ENCODE measurements at places on chromosomes 1 and 21. TPM values are rescaled to one million over a fixed set of nuclear protein-coding genes. Genes with fewer than 3 reads are reported as not detected.

DNA sequence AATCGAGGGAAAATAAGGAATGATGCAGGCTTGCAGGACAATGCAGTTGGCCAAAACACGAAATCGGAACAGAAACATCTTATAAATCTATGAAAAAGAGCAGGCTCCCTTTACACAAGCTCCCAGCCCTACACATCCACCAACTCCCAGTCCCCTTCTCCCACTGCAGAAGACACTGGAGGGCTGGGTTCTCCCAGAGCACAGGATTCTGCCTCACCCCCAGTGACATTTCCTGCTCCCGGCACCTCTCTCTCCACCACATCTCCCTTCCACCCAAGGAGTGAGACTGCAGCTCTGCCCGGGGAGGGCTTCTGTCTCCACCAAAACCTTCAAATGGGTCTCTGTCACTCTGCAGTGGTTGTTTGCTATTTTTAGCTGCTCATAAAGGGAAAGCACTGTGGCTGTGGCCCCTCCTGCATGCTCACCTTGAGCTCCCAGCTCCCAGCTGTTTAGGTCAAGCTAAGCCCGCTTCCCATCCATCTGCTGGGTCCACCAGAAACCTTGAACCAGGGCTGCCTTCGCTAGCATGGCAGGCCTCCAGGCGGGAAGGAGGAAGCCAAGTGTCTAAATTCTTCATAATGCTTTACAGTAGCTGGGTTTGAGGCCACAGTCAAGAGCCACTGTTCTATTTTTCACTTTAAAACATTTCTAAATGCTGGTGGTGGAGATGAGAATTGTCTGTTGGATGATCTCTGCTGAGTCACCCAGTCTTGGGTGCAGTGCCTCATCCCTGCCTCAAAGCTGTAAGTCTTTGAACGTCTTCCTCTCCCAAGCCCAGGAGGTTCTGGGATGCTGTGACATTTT lies 3.3 kb upstream of the C2CD2 start:
- DNase-seq, result peak; percentile 47

DNA sequence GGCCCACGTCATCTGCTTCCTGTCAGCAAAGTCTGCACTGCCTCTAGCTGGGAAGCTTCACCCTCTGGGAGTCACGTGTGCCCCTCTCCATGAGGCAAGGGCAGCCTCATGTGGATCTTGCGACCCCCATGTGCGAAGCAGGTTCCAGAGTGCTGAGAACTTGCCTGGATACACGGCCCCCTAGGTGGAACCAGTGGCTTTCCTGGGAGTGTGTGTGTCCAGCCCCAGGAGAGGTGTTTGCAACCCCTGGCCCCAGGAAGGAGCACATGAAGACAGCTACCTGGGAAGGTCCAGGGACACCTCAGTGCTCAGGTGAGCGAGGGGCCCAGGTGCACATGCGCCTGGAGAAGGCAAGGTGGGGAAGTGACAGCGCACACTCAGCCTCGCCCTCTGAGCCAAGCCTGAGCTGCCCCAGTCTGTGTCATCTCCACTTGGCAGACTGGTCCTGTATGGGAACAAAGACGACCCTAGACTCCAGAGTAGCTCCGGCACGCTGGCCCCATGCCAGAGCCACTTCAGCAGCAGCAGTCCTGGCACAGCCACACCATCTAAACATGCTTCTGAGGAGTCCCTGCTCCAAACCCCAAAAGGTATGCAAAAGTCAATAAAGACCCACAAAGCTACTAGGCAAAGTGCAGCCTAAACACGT lies 8.9 kb downstream of the LSS start:
- DNase-seq, result no peak

DNA sequence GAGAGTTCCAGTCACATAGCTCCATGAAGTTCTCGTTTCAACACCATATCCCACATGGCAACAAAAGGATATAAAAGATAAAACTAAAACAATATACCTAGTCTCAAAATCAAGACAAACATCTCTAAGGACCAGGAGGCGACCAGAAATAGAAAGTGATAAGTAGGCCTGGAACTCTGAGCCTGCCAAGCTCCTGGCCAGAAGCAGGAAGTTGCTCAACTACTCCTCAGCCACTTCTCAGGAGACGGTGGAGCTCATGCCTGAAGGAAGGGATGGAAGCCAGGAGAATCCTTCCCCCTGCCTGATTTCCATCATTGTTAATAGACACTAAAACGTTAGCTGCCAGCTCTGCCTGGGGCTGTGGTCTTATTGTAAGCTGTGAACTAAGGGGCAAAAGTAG lies 94.7 kb downstream of the DISP1 start:
- no peak for DNase-seq

GRCh38 chr1:243528459-243529121 lies 272.7 kb downstream of the SDCCAG8 start:
- no peak for DNase-seq

DNA sequence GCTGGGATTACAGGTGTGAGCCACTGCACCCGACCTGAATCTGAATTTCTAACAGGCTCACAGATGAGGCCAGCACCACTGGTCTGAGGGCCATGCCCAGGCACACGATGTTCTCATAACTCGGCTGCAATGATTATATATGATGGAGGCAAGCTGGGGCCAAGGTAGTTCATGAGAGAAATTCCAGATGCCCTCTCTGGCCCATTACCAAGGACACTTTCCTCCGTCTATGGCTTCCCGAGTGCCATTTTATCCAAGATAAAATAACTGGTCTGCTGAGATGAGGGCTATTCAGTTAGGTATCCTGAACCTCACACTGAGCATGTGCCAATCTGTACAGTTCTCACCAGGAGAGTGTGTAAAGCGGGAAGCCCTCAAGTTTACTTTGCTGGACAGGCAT lies 16.5 kb downstream of the TMPRSS2 start:
- no peak for DNase-seq

GRCh38 chr1:67572594-67573221 lies 112.3 kb upstream of the GADD45A start:
- DNase-seq, result no peak

- DNase-seq, result no peak
Observed at GRCh38 chr1:61250933-61251332, 168.6 kb downstream of the NFIA start.

DNA sequence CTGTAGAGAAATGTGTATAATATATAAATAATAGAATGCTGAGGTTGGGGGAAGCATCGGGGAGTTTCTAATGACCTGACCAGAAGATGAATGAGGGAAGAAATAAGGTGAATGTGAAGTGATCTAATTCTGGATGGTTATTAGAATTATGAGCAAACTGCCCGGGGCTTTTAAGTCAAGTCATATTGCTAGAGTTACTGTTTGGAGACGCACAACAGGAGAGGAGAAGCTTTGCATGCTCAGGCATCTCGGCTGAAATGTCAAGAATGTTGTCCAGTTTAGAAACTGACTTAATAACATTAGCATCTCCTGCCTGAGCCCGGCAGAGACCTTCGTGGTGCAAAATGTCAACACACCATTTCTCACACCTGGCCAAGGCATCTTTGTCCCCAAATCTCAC lies 119.1 kb downstream of the RRAGC start:
- DNase-seq, result no peak

DNA sequence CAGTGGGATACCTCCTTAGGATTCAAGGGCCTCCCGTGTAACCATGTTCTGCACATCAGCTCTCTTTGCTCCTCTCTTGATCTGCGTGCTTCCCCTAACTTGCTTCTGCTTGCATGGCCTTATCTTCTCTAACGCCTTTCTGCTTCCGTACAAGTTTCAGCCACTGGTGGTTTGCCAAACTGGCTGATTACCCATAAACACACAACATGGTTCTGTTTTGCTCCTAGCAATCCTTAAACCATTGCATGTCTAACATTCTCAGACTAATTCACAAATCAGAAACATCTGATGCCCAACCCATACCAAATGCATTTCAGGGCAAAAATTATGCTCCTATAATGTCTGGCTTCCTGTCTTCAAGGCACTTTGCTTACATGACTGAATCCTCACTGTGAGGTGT lies 166.4 kb downstream of the PBX1 start:
- DNase-seq, result no peak

GRCh38 chr21:38175306-38175705 lies 81.5 kb upstream of the KCNJ15 start:
- DNase-seq, result no peak

The DISP3 gene
- not detected for total RNA-seq

The LHX8 gene
- total RNA-seq, result not detected

The PCBP3 gene
- 2.6 TPM for total RNA-seq

Measured in posterior vena cava (tissue), 2 donors.